PC-3 (cell line): ENCODE measurements at places on chromosomes 1 and 21.

DNA sequence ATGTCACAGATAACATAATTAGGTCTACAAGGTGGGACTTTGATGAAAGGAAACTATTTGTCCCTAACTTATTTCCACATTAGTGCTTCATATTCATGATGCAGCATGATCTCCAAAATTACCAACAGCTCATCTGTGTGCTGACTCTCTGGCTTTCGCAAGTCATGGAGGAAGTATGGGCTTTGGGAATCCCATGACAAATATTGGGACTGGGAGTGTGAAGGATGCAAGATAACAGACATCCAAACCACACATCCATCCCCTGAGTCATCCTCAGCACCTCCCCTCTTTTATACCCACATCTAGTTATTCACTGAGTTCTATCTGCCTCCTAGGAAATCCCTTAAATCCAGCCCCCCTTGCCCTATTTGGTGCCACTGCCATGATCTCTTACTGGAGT is 102.8 kb upstream of the COL24A1 start:
- no peak for DNase-seq

DNA sequence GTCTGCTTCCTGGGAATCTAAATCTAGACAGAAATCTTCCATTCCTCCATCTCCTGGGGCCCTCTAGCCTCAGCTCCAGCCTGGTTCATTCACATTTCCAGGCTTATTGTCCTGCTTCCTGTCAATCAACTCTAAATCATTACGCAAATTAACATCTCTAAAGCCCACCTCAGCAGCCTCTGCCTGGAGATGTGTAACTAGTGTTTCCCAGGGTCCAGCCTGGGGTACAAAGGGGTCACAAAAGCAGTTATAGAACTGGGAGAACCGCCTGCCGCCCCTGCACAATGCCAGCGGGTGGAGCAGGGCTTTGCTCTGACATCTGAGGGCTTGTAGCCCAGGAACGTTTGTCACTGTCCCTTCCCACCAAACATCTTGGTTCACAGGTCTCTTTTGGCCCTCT is 373.5 kb downstream of the RRAGC start:
- no peak for DNase-seq

- DNase-seq, result peak; percentile 15
Measured at GRCh38 chr1:193069748-193070385, 10.5 kb downstream of the RO60 start.

DNA sequence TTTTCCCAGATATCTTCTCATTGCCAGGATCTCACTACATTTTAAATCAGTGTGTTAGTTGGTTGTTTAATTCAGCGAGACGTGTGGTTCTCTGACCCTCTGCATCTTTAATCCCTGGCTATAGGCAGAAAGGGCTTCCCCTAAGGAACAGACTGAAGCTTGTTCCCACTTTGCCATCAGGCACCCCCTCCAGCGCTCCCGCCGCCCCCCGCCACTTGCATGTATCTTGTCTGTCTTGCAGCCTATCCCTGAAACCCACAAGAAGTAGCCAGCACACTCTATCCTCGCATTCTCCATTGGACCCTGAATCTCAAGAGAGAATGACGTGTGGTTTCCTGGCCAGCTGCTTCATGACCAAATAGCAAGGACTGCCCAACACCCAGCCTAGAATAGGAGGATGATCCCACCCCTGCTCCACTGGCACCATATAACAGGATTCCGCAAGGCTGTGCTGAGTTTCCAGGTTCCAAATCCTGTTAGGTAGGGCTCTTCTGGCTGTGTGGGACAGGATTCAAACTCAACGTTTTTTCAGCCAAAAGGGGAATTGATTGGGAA is 7.8 kb downstream of the CLDN19 start:
- no peak for DNase-seq

DNA sequence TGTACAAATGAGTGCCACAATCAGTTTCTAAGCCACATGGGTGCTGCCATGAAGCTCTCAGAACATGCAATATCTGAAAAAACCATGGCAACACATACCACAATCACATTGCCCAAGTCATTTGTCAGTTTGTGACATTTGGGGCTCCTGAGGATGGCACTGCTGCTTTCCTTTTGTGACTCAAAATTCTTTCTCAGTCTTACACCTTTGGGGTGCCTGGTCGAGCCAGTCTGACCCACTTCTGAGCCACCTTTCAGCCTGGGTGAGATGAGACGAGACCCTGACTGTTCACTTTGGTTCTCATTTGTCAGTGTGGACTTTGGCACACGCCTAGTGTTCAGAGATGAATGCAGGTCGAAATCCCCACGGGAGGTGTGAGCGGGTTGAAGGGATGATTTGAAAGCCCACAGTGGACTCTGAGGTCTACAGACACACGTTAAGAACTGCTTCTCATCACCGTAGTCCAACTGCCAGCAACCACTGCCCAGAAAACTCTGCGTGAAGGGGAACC is 8.0 kb downstream of the BATF3 start:
- no peak for DNase-seq

DNA sequence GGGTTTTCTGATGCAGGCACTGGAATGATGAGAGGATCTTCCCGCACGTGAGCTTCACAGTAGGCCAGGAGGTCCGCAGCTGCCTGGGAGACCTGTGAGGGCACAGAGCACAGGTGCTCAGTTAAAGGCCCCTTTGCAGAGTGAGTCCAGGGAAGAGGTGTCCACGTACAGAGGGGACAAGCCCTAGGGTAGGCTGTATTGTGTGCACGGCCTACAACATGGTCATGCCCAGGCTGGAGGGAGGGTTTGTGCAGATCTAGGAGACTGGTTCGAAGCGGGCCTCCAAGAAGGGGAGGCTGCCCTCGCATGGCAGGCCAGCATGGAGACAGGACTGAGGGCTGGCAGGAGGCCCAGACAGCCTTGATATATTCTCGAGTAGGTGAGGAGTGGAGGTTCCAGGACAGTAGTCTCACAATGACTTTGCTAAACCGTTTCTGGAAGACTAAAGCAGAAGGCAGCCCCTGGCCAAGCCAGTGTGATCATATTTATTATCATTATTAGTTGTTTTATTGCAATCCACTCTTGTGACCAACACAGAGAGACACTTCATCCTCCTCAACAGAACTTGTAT is 48.0 kb upstream of the B3GALNT2 start:
- no peak for DNase-seq

- no peak for DNase-seq
Measured at GRCh38 chr1:112445596-112445995, 49.6 kb downstream of the CTTNBP2NL start.

- DNase-seq, result no peak
Measured at GRCh38 chr21:14353231-14353630, 29.7 kb downstream of the HSPA13 start.

DNA sequence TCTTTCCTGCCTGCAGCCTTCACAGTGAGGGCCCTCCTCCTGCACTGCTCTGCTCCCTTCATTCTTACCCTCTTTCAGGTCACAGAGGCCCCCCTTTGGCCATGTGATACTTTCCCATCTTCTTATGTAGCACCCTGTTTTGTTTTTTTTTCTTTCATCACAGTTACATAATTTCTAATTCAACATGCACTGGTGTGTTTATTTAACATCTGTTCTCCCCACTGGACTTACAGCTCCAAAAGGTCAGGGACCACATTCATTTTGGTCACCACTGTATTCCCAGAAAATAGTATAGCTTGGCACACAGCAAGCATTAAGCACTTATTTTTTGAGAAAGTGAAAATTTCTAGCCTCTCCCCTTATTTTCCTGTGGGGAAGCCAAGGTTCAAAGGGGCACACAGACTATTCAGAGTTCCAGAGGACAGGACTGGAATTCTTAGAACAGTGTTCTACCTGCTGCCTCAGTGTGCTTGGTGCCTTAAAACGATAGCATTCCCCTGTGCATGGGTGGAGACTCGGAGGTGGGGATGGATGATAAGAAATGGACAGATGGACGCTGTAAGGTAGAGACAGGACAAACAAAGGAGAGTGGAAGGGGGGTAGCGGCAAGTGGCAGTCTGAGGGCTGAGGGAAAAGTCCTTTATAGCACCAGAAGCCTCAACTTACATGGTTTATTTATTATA is 5.3 kb downstream of the DENND2D start:
- DNase-seq, result no peak

GRCh38 chr1:89910268-89910667 is 84.6 kb upstream of the ZNF326 start:
- DNase-seq, result no peak

DNA sequence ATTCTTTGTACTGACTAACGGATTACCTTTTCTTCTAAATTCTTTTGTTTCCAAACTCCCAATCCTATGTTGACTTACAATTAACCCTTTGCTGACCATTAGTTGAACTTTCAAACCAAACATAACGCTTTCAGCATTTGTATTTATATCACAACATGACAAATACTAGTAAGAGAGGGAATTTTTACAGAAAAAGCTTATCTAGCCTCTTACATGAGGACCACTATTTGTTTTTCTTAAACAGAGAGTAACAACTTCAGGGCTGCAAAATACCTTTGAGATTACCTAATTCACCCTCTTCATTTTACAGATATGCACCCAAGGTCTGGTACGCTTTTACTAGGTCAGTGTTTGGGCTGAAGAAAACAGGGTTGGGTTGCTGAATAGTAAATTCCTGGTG is 45.0 kb upstream of the CXADR start:
- DNase-seq, result no peak

GRCh38 chr1:119006406-119007279 is 18.5 kb upstream of the TBX15 start:
- no peak for DNase-seq

- DNase-seq, result peak; percentile 17
Measured at GRCh38 chr1:178330153-178330552, 166.6 kb downstream of the CLEC20A start.

DNA sequence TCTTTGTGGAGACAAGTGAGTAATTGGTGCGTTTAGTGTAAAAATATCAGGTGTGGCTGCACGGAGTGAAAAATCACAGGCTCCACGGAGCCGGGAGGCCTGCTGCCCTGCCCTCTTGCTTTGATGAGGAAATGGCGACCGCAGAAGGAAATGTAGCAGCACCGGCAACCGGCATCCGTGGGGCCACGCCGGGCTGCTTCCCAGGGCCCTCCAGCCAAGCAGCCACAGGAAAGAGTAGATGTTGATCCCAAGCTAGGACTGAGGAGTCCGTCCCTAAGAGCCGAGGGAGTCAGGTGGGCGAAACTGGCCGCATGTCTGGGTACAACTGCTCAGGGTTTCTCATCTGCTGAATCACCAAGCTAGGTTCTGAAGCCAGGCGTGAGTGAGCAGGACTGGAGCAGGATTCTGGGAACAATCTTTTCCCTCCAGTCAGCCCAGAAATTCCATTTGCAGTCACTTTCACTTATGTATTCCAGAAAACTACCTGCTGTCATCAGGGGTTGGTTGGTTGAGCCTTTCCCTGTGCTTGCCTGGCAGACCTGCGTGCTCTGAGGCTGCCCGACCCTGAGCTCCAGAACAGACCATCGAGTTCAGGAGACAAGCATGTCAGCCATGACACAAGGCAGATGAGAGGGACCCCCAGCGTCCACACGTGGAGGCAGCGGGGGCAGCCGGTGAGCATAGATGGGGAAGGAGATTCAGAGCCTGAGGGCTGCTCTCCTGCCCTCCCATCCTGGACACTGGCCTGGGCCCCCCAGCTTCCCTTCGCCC is 5.8 kb upstream of the ITGB2 start:
- peak; percentile 21 for DNase-seq

DNA sequence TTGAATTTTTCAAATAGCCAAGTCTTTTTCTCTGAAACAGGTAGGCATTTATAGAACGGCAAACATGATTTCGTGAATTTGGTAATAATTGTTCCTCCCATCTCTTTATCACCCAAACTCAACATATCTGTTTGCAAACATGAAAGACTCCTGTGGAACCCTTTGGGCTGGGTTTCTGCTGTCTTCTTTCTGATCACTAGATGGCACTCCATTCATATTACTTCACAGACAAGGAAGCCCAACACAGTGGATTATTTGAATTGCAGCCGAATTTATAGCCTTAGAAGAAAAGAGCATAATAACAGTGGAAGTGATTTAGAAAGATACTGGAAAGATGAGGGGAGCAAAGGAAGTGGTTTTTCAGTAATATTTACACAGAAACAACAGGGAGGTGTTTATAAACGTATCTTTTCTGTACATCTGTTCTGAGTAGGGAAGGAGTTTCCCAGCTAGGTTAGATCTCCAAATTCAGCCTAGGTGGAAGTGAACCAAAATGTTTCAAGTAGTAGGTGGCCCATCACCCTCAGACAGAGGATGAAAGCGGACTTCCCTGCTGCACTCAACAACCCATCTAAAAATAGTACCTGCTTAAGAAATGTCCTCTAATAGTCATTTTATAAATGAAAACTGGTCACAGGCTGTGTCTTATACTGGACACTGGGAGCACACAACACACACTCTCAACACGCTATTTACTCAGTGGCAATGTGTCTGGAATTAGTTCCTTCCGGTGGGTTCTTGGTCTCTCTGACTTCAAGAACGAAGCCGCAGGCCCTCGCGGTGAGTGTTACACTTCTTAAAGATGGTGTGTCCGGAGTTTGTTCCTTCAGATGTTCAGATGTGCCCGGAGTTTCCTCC is 67.6 kb downstream of the MAP3K21 start:
- peak; percentile 90 for DNase-seq

GRCh38 chr1:8947127-8947691 is 1.5 kb downstream of the CA6 start:
- no peak for DNase-seq
